ENCODE measurements at places on chromosomes 11 and 22.

GRCh38 chr11:87356428-87356827, 318.7 kb downstream of the TMEM135 start:
- no peak for DNase-seq

DNA sequence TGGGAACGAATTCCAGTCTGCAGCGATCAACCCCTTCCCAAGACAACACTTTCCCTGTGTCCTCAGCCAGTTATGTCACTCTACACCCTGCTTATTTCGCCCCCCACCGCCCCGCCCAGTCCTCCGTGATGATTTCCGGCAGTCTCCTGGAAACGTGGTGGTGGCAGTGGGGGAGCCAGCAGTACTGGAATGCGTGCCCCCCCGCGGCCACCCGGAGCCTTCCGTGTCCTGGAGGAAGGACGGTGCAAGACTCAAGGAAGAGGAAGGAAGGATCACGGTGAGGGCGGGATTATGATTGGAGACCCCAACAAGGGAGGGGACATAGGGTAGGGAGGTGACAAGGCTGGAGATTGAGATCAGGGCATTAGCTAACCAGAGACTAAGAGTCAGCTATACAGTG, 4.1 kb downstream of the ROBO3 start:
- DNase-seq: no peak

- no peak for DNase-seq
These were observed 5.4 kb downstream of the PLA2G6 start for GRCh38 chr22:38176170-38176741.

GRCh38 chr11:111186308-111186915, 59.1 kb upstream of the POU2AF2 start:
- DNase-seq: no peak

DNA sequence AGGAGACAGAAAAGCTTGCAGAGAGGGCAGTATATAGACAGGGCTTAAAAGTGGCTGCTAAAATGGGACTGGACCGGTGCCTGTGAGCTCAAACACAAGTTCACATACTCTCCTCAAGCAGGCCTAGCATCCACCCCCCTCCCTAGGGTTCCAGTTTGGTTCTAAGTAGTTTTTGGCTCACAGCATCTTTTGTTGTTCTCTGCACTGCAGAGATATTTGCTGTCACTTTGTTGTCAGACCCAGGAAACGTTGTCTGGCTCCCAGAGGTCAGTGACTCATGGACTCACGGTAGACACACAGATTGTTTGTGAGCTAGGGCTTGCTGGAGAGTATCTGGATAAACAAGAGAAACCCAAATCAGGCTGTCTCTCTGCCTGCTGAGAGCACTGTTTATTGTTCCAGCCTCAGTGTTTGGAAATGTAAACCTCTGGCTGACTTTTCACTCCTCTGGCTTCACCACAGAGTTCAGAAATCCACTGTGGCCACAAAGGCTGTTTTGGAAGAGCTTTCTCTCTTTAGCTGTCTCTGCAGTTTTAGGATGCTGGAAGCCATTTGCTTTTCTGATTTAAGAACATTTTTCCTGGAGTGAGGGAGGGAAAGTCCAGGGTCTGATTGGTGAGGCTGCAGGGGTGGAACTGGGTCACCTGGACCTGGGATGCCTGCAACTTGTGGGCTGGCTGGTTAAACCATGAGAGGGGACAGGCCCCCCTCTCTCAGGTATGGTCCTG, 303.7 kb upstream of the PLET1 start:
- DNase-seq: no peak

GRCh38 chr22:38272373-38273134, at the start of gene TMEM184B:
TSS of gene TMEM184B (minus strand) at chr22:38273010. CDS start at chr22:38247961, 25,049 bp downstream.
- DNase-seq: peak; percentile 62

- no peak for DNase-seq
These were observed 11.2 kb downstream of the BARX2 start for GRCh38 chr11:129386795-129387397.

DNA sequence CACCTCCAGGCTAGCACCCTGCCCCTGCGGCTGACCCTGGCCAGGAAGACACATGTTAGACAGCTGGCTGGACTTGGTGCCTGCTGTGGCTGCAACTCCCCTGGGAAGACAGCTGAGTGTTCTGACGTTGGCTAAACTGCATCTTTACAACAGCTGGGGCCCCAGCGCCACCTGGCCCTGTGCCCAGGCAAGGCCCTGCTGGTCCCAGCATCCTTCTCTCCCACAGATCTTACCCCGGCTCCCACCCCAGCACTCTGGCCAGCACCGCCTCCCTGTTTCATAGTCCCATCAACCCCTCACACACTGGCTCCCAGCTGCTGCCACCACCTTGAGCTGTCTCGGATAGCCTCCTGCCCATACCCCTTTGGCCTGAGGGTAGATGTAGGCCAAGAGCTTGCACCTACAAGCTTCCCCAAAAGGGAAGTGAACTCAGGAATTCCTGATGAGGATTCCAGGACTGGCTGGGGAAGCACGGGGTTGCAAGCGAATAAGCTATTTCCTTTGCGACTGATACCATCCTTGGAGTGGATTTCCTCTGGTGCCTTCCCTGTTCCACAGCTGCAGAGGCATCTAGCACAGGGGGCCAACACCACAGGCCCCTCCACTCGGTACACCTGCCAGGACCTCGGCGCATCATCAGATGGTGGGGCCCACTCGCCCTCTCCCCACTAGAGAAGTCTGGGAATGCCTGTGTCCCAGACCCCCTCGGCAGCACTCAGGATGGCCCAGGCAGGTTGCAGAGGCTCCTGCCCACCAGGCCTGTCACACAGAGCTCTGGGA, 28.5 kb downstream of the RSPH14 start:
- peak; percentile 90 for DNase-seq
